Aorta (tissue), 5 donors: ENCODE measurements at places on chromosomes 7 and 10.

GRCh38 chr7:44381494-44382220 is 56.3 kb upstream of the CAMK2B start:
- DNase-seq, result no peak
- no peaks in the 10 kb centered on the region for H3K4me1 ChIP-seq
- peak overlapping the region; percentile 84 for H3K27ac ChIP-seq
- no peak overlapping the region for H3K4me3 ChIP-seq
- H3K36me3 ChIP-seq, result no peaks in the 10 kb centered on the region

DNA sequence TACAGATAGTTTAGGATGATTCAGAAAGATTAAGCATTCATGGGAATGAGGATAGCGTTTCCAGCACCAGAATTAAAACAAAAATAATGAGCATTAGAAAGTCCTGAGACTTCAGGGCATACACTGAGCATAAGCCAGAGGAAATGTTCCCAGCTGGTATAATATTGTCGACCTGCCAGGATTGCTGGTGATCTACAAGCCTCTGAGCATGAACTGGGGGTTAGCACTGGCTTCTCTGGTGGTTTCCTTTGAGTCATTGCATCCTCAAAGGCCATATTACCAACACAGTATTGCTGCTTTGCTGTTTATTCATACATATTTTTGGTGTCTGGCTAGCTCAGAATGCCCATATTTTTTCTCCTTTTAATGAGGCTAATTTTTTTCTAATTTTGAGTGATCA is 10.7 kb upstream of the ATRNL1 start:
- peaks cover 8% of the 10 kb centered on the region for H3K4me1 ChIP-seq
- H3K27ac ChIP-seq, result peak overlapping the region; percentile 74
- H3K36me3 ChIP-seq, result no peaks in the 10 kb centered on the region
- no peaks in the 10 kb centered on the region for H3K27me3 ChIP-seq
- no peak for DNase-seq

DNA sequence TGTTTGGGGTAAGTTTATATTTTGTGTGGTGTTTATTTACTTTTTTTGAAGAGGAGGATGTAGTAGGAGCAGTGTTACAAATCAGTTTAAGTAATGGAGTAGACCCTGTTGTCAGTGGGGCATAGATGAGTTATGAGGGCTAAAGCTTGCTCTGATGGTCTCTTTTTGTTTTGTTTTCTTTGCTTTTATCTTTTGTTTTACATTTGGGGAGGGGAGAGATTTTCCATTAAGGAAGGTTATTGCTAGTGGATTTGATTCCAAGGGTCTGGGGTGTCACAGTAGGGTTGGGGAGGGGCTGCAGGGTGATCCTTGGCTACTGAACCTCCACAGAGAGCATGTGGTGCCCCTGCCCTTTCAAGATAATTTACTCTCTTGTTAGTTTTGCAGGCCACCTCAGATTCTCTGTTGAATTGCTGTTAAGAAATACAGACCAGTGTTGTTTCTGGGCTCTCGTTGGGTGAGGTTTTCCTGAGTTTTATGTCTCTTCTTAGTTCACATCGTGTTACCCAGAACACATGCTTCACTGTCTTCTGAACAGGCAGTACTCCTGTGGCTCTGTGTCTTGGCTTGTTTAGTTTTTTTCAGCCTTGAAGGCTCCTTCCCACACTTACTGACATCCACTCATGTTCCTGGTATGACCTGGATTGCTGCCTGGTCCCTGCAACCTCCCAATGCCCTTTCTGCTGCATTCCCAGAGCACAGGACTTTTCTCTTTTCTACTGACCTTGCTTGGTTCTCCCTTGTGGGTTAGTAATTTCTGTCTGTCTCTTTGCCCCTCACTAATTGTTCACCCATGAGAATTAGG is 4.2 kb downstream of the KIFBP start:
- H3K36me3 ChIP-seq, result no peaks in the 10 kb centered on the region
- H3K27me3 ChIP-seq, result no peaks in the 10 kb centered on the region
- H3K27ac ChIP-seq, result peak overlapping the region; percentile 83

GRCh38 chr7:156635529-156636385 is 4.8 kb upstream of the RNF32 start:
- no peak overlapping the region for H3K27ac ChIP-seq
- H3K27me3 ChIP-seq, result no peaks in the 10 kb centered on the region
- DNase-seq, result no peak
- no peaks in the 10 kb centered on the region for H3K4me1 ChIP-seq

DNA sequence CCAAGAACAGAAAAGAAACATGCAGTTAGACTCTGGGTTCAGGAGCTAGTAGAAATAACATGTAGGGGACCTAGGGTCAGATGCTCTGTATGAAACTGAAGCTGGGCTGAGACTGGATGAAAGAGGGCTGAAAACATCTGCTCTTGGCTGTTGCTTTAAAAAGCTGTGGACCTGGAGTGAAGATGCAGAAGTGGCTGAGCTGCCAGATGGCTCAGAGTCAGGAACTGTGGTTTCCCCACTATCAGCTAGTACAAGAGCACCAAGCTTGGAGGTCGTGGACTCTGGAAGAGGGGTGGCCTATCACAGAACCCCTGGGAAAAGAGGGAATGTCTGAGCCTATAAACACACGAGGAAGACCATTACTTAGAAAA is 5.9 kb downstream of the ADK start:
- no peaks in the 10 kb centered on the region for H3K4me1 ChIP-seq
- no peak overlapping the region for H3K27ac ChIP-seq
- no peaks in the 10 kb centered on the region for H3K27me3 ChIP-seq
- no peak for DNase-seq
- no peak overlapping the region for H3K4me3 ChIP-seq

GRCh38 chr7:74464931-74465886 is 11.5 kb downstream of the GTF2IRD1 start:
- H3K4me3 ChIP-seq, result no peak overlapping the region
- H3K27ac ChIP-seq, result no peak overlapping the region
- H3K27me3 ChIP-seq, result no peaks in the 10 kb centered on the region
- no peak for DNase-seq
- H3K4me1 ChIP-seq, result no peaks in the 10 kb centered on the region
- H3K36me3 ChIP-seq, result no peaks in the 10 kb centered on the region

- H3K27me3 ChIP-seq, result no peaks in the 10 kb centered on the region
- H3K36me3 ChIP-seq, result no peaks in the 10 kb centered on the region
- no peaks in the 10 kb centered on the region for H3K4me1 ChIP-seq
- H3K27ac ChIP-seq, result no peak overlapping the region
- H3K4me3 ChIP-seq, result no peak overlapping the region
- no peak for DNase-seq
Measured at GRCh38 chr7:56030340-56030739, 20.9 kb downstream of the PSPH start.
